Activated T-cell treated with anti-CD3 and anti-CD28 coated beads for 1 hour (primary cell): ENCODE measurements at places on chromosomes 16 and 17.
A peak's percentile ranks its signal among the peaks of the same experiment; 100 is the strongest.

- no peak for DNase-seq
Measured at GRCh38 chr16:56862776-56863175, 2.2 kb upstream of the SLC12A3 start.

- no peak for DNase-seq
Measured at GRCh38 chr17:82127315-82127595, 29.2 kb upstream of the FASN start.

- no peak for DNase-seq
Measured at GRCh38 chr17:55870044-55870443, 119.2 kb downstream of the PCTP start.

- no peak for DNase-seq
Measured at GRCh38 chr17:58352596-58353388, 791 bp upstream of the SUPT4H1 start.

- DNase-seq = no peak
Measured at GRCh38 chr16:58299757-58300349, 5.0 kb upstream of the PRSS54 start.

- DNase-seq = peak; percentile 64
Measured at GRCh38 chr17:3892095-3892998, 506 bp downstream of the CAMKK1 start.

GRCh38 chr16:30063893-30064728, 1.4 kb upstream of the ALDOA start:
- DNase-seq = peak; percentile 60

DNA sequence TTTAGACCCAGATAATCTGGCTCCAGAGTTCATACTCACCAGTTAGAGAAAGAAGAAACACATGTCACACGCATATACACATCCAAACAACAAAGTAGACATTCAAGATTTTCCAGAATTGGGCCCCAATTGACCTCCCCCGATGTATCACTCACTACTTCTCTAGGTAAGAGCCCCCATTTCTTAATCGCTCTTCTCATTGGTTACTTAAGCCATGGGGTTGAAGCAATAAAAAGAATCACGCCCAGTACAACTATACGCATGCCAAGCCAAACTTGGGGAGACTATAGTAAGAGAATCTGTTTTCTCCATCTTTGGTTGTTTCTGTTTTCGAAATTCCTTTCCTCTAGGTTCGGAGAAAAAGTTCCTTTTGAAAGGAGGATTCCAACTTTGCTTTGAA, 565 bp downstream of the DDX52 start:
- no peak for DNase-seq

DNA sequence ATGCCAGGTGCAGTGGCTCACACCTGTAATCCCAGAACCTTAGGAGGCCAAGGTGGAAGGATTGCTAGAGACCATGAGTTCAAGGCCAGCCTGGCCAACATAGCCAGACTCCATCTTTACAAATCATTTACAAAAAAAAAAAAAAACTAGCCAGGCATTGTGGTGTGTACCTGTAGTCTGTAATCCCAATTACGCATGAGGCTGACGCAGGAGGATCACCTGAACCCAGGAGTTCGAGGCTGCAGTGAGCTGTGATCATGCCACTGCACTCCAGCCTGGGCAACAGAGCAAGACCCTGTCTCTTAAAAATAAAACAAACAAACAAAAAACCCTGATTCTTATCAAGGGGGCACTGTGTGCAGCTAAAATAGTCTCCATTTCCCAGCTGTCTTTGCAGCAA, 16.8 kb upstream of the HAP1 start:
- no peak for DNase-seq

DNA sequence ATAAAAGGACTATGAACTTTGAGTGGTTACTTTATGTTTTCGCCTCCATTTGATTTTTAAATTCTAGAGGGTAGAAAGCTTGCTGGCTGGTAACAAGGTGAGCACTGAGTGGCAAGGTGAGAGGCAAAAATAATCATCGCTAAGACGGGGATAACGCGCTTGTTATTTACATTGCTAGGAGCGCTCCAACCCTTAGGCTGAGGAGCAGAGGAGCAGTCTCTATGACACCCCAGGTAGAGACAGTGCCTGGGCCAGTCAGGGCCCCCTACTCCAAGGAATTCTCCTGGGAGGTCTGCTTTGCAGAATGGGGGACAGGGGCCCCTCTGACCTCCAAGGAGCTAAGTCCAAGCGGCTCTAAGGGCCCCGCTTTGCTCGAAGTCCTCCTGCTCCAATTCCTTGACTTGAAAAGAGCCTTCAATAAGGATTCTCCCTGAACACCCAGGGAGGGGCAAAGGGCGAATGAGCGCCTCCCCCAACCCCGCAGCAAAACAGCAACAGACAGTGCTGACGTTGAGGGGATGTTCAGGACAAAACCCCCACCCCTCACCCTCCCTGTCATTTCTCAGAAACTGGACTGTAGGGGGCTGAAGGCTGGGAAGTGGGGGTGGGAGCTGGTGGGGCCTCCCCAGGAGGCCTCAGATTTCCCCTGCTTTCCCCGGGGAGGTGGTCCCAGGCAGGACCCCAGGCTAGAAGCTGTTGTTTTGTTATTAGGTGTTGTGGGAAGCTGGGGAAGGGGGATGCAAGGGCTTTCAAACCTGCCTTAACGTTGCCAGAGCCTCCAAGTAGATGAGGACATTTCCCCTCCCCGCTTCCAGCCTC, 10.2 kb upstream of the FOXF1 start:
- no peak for DNase-seq

- DNase-seq = no peak
Measured at GRCh38 chr17:68601565-68602288, 560 bp upstream of the FAM20A start.

- peak; percentile 55 for DNase-seq
Measured at GRCh38 chr17:38871247-38872015, 1.6 kb downstream of the LASP1 start.

DNA sequence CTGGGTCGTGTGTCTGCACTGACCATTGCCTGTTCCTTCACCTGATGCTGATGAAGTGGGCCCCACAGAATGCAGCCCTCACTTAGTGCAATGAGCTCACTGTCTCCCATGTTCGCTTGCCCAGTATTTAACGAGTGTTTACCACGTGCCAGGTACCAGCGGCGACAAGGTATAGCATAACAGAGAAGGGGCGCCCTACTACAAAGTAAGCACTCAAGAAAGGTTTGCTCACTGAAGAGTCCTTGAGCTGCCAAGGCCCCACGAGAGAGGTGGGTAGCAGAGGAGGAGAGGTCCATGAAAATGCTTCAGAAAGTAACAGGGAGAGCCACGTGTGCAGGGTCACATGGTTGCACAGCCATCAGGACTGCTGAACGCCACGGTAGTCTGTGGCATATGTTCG, 230.0 kb downstream of the NTN1 start:
- DNase-seq = no peak

GRCh38 chr16:13553453-13553985, 366.4 kb upstream of the ERCC4 start:
- no peak for DNase-seq

DNA sequence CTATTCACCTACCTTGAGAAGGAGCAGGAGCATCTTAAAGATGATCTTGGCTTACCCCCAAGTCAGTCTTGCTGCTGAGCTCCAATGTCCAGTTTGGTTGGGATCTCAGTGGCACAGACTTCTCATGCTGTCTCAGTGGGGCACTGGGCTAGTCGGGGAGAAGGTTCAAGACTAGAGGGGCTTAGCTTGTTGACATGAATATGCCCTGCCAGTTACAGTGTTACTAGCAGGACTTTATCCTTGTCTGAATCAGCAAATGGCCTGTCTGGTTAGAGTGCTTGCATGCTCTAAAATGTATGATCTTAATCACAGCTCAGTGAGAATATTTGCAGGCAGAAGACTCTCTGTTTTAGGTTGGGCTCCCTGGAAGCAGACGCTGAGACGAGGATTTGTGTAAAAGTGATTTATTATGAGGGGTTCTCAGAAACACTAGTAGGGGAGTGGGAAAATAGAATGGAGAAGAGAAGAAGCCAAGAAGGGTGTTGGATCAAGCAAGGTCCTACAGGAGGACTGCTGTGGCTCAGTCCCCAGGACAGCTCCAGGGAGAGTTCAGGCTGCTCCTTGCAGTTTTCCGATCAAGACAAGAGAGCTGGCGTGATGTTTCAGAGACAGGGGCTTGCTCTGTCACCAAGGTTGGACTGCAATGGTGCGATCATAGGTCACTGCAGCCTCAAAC, 150.4 kb upstream of the HS3ST2 start:
- no peak for DNase-seq

DNA sequence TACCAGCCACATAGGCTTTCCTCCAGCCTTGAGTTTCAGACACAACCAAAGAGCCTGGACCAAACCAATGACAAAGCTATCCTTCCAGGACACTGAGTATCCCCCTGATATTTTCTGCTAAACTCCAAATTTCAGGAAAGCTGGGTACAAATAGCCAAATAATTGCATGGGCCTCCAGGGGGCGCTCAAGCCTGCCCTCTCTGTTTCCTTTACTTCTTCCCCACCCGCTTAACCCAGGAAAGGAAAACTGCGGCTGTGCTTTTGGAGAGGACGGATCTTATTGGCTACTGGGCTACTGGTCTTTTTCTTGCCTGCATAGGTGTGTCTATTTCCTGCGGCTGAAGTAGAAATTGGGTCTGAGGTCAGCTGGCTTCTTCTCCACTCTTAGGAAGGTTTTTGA, 30.1 kb downstream of the GNGT2 start:
- DNase-seq = peak; percentile 60

DNA sequence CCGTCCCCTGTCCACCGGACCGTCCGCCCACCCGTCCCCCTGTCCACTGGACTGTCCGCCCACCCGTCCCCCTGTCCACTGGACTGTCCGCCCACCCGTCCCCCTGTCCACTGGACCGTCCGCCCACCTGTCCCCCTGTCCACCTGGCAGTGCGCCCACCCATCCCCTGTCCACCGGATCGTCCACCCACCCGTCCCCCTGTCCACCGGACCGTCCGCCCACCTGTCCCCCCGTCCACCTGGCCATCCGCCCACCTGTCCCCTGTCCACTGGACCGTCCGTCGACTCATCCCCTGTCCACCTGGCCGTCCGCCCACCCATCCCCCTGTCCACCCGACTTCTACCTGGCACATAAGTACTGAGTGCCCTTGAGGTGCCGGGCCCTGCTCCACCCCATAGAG, 76.6 kb downstream of the LMF1 start:
- no peak for DNase-seq

GRCh38 chr17:67884741-67885140, 59.4 kb downstream of the BPTF start:
- DNase-seq = no peak

DNA sequence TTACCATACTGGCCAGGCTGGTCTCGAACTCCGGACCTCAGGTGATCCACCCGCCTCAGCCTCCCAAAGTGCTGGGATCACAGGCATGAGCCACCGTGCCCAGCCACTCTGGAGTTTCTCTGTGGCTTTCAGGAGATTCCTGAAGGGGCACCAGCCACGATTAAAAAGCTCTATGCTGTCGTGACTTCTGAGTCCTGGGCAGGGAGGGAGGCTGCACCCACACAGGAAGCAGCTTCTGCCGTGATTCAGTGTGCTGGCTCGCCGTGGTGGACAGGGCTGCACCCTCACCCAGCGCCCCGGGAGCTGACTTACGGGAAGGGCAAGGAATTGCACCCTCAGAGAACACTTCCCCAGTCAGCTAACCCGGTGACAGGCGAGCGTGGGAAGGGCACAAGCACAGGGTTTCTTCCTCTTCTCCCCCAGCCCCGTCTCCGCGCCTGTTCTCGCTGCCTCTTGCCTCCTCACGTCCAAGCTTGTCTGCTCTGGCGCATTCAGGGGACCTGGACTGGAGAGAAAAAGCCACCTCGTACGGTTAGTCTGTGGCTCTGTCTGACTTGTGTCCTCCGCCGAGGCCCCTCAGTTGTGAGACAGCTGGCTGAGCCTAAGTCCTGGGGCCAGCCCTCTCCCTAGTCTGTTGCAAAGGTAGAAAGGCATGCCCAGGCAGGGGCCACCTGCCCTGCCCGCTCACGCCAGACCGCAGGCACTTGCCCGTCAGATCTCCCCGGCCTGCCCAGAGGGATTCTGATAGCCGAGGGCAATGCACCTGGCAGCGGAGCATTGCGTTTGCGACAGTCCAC, 145.0 kb downstream of the SEC14L1 start:
- no peak for DNase-seq

GRCh38 chr16:77169650-77170236, 21.2 kb upstream of the MON1B start:
- peak; percentile 17 for DNase-seq
